ENCODE measurements at places on chromosomes 16 and 17.

- DNase-seq = no peak
These were observed 16.5 kb downstream of the ZNF75A start for GRCh38 chr16:3321816-3322215.

DNA sequence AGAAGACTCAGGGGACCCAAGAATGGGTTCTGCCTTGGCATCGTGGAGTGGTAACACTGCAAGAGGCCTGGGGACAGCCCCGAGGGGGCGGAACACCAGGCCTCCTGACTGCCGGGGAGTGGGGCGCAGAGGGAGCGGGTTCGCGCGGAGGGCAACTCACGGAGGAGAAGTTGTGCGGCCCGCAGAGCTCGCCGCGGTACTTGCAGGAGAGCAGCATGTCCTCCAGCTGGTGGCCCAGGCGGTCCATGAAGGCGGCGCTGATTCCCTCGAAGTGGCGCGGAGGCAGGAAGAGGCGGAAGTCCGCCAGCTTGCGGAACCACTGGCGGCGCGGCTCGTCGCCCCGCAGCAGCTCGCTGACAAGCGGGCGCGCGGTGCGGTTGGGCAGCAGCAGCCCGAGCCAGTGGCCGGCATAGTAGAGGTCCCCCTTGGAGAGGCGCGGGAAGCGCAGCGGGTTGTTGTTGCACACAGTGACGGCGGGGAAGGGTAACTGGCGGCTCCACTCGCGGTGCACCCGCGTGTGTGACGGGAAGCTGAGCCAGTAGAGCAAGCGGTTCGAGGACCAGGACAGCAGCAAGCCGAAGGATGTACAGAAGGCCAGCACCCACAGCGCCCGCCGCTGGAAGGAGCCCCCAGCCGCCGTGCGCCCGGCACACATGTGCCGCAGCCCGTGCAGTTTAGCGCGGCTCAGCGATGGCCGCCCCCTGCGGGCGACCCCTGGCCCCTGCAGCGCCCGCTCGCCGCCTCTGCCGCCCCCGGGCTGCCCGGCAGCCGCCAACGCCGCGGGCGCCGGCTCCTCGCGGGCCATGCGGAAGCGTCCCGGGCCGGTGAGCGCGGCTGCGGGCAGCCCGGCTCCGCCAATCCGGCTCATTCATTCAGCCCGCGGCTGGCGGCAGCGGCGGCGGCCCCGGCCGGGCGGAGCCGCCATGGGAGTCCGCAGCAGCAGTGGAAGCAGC, 1.6 kb downstream of the ASIC2 start:
- no peak for DNase-seq

DNA sequence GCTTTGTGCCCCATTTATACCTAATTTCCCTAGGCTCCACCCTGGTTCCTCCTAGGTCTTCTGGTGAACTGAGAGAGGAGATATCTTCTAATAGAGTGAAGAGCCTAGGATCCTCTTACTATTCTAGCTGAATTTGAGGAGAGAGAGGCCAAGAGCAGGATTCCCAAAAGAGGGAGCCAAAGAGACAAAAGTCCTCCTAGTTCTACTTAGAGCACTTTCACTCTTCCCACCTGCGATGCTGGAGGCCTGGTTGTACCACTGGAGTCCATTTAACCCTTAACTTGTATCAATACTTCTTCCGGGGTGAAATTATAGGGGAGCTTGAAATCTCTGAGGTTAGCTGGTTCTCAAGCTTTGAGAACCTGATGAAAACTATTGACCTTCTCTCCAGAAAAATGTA, 3.4 kb upstream of the SSH2 start:
- DNase-seq = no peak

GRCh38 chr17:15882777-15883176, 62.2 kb upstream of the ADORA2B start:
- DNase-seq = no peak

GRCh38 chr17:43033948-43034881, 9.2 kb downstream of the RND2 start:
- no peak for DNase-seq

DNA sequence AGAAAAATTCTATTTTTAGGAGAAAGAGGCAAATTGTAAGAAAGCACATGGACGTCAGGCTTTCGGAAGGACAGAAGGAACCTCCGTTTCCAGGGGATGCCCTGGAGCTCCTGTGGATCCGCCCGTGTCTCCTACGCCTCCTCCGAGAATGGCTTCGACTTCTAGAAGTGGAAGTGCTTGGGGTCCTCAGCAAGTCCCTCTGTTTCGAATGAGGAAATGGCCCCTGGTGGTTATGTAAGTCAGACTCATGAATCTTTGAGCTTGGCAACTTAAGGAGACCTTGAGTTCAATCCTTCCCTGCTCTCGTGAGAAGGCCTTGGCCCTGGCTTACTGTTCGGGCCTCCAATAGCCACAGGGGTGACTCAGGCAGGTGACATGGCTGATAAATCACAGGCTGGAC, 38.9 kb downstream of the COX4I1 start:
- no peak for DNase-seq

DNA sequence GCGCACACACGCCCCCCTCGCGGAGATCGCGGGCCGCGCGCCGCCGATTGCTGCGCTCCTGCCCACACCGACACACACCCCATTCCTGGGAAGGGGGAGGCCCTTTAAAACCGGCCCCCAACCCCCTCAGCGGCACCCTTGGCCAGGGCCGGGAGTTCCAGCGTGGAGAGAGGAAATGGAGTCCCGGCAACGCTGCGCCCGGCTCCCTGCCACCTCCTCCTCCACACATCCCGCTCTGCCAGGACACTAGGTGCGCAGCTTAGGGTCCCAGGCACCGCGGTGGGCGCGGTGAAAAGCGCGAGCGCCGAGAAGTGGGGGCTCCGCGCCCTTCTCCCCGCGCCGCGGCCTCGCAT, 397 bp downstream of the CDC42EP4 start:
- no peak for DNase-seq

DNA sequence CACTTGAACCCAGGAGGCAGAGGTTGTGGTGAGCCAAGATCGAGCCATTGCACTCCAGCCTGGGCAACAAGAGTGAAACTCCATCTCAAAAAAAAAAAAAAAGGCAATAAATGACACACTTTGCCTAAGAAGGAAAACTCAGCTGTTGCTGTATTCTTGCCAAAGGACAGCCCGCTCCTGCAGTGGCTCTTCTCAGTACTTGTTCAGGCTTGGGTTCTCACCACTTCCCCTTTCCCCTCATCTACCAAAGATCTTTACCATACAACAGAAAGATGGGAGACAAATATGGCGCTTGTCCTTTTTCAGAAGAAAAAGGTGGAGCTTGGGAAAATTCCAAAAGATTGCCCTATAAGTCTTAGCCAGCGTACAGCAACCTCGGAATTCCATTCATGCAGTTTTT, 58.5 kb downstream of the MYH13 start:
- no peak for DNase-seq

DNA sequence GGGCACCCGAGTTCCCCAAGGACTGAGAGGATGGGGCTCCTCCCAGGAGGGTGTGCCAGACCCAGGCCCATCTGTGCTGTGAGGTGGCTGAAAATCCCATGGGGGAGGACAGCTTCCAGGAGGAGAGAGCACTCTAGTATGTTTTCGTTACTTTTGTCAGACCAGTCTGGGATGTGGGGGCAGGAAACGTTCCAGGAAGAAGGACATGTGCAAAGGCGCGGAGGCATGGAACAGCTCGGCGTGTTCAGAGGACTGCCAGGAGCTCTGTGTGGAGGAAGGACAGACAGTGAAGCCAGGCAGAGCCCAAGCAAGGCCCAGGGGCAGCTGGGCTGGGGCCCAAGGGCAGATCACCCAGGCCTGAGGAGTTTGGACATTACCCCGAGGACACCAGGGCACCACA, 7.0 kb downstream of the CA4 start:
- DNase-seq = no peak

DNA sequence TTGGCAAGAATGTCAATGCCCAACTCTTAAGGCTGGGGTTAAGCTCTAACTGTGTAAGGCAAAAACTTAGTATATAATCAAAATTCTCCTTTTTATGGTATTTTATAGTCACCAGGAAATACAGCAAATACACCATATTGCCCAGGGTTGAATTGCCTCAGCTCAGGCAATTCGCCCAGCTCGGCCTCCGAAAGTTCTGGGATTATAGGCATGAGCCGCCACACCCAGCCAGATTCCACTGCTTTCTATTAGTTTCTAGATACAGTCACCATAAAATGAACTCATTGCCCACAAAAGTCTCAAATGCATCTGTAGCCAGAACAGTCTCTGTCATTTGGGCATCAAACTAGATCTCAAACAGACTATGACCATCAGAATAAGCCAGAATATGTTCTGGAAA, 238.7 kb upstream of the TOX3 start:
- DNase-seq = no peak

Data from stromal cell of bone marrow (primary cell).